Nucleus accumbens (tissue), 56 donors: ENCODE measurements at places on chromosomes 11 and 22.

DNA sequence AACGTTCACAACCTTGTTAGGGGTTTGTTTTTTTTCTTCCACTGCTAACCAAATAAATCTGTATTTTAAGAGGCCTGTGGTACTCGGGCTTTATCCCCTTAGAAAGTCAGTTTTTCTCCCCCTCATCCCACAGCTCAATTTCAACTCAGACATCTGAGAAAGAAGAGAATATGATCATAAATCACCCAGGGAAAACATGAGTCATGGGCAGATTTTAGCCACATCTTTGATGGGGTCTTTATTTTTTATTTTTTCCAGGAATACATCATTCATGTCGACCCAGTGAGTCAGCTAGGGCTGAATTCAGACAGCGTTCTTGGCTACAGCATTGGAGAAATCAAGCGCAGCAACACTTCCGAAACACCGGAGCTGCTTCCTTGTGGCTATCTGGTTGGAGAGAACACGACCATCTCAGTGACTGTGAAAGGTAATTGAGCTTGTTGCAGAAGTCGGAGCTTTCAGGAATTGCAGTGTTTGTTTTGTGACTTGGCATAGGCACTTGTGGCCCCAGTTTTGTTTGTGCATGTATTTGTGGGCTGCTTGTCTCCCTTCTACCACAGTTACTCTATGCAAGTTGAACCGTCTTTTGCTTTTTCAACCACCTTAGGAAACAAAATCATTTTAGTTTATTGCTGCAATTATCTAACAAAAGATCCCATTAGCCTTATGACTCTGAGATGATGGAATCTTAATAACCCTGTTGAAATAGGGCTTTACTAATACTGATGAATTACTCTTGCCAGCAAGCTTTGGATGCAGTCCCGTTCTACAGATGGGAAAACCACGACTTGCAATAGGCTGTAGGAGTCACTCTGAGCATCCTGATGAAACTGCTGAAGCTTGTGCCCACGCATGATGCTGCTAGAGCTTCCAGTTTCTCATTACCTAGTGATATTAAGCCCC is 62.7 kb downstream of the DBX1 start:
- no peak for DNase-seq

GRCh38 chr11:68996376-68997123 is 15.8 kb upstream of the MRGPRD start:
- DNase-seq = no peak

DNA sequence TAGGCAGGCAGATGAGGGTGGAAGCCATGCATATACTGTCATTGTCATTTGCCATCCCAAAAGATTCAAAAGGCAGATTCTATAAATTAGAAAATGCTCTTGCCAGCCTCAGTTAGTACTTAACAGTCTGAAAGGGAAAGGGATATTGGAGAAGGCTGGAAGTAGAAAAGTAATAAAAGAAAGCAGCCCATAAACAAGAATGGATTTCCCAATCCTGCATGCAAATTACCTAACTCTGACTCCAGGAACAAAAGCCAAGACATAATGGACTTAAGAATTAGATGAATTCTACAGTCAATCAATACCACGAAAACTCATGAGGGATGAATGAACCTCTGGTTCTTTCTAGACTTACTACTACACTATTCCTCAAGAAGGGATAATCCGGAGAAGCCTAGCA is 5.9 kb downstream of the PAK1 start:
- DNase-seq = no peak

- no peak for DNase-seq
Observed at GRCh38 chr11:11978792-11979487, 29.5 kb downstream of the DKK3 start.

DNA sequence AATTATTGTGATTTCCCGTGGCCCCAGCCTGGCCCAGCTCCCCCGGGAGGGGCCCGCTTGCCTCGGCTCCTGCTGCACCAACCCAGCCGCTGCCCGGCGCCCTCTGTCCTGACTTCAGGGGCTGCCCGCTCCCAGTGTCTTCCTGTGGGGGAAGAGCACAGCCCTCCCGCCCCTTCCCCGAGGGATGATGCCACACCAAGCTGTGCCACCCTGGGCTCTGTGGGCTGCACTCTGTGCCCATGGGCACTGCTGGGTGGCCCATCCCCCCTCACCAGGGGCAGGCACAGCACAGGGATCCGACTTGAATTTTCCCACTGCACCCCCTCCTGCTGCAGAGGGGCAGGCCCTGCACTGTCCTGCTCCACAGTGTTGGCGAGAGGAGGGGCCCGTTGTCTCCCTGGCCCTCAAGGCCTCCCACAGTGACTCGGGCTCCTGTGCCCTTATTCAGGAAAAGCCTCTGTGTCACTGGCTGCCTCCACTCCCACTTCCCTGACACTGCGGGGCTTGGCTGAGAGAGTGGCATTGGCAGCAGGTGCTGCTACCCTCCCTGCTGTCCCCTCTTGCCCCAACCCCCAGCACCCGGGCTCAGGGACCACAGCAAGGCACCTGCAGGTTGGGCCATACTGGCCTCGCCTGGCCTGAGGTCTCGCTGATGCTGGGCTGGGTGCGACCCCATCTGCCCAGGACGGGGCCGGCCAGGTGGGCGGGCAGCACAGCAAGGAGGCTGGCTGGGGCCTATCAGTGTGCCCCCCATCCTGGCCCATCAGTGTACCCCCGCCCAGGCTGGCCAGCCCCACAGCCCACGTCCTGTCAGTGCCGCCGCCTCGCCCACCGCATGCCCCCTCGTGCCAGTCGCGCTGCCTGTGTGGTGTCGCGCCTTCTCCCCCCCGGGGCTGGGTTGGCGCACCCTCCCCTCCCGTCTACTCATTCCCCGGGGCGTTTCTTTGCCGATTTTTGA is 3.3 kb upstream of the ANKRD13D start:
- DNase-seq = no peak

GRCh38 chr11:60994541-60995080 is 23.1 kb downstream of the CD6 start:
- no peak for DNase-seq

GRCh38 chr11:83175815-83176214 is 17.7 kb upstream of the ANKRD42 start:
- no peak for DNase-seq

DNA sequence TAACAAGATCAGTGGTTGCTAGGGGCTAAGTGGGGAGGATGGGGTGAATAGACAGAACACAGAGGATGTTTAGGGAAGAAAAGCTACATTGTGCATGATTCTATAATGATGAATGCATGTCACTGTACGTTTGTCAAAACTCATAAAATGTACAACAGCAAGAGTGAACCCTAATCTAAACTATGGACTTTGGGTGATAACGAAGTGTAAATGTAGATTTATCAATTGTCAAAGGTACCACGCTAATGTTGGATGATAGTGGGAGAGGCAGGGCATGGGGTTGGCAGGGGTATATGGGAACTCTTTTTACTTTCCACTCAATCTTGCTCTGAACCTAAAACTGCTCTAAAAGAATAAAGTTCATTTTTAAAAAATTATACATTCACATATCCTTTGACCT is 21.3 kb upstream of the SLC5A1 start:
- DNase-seq = no peak

- DNase-seq = no peak
Observed at GRCh38 chr22:50078761-50079160, 6.5 kb downstream of the MLC1 start.

DNA sequence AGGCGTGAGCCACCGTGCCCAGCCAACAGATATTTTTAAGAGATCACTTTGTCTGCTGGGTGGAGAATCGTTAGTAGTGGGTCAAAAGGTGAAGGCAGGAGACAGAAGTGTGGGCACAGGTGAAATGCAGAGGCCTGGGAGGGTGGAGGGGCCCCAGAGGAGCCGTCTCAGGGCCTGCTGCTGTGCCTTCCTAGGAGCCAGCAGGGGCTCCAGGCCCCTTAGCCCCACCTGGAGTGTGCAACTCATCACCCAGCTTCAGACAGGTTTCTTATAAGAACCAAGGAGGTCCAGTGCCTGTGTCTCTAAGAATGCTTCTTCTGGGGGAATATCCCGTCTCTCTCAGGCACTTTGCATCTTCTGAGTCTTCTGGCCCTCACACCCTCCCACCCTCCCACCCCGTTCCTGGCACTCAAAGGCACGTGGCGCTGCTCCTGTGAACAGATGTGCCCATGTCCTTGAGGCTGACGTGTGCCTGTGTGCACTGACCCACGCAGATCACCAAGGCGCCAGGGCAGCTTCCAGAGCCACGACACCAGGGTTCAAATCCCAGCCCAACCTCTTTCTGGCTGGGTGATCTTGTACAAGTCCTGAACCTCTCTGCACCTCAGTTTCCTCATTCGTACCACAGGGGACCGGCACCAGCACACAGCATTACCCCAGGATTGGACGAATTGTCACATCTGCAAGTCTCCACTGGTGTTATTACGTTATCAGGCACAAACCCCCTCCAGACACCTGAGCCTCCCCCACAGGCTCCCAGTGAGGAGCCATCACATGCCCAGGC is 3.4 kb downstream of the ARSA start:
- no peak for DNase-seq

DNA sequence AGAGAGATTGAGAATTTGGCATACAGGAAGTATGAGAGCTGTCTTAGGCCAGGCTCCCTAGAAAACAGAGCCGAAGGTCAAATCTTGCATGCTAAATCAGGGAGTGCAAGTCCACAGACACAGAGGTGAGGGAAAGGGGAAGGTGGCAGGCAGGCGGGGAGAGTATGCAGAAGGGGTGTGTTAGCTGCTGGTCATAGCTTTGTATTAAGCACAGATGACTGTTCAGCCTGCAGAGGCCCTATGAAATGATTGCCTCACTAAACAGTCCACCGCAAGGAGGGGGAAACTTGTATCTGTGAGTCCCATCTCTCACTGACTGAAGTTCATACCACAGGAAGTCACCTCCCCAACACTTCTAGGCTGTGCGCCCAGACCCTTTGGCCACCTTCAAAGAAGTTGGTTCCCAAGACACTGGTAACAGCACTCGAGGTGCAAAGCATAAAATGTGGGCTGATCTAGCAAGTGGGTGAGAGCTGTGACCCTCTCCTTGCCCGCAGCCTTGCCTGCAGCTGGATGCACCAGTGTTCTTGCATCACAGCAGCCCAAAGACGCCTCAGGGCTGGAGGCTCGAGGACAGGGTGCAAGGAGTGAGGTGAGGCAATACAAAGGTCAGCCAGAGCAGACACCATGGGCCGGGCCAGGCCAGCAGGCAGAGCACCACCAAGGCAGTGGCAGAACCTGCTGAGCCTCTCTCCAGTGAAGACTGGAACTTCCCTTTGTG is 115.3 kb upstream of the TBCEL start:
- DNase-seq = no peak

- DNase-seq = peak; percentile 46
Observed at GRCh38 chr22:26360169-26360885, 68.7 kb upstream of the ASPHD2 start.

DNA sequence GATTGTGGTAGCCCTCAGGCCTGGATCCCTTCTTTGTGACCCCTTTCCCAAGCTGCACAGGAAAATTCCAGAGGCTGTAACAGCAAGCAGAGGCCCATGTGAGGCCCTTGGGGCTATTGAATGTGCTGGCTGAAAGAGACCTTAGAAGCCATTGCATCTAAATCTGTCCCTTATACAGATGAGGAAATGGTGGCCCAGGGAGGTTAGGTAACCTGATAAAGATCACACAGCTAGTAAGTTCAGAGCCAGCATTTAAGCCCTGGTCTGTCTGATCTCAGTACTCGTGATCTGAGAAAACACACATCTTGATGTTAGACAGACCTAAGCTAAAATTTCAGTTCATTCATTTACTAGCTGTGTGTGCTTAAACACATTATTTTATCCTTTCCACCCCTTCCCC is 115.9 kb upstream of the TBCEL start:
- no peak for DNase-seq

GRCh38 chr11:94948070-94948617 is 25.2 kb downstream of the CWC15 start:
- no peak for DNase-seq

- peak; percentile 15 for DNase-seq
Observed at GRCh38 chr11:73240190-73240781, 22.2 kb downstream of the P2RY2 start.

DNA sequence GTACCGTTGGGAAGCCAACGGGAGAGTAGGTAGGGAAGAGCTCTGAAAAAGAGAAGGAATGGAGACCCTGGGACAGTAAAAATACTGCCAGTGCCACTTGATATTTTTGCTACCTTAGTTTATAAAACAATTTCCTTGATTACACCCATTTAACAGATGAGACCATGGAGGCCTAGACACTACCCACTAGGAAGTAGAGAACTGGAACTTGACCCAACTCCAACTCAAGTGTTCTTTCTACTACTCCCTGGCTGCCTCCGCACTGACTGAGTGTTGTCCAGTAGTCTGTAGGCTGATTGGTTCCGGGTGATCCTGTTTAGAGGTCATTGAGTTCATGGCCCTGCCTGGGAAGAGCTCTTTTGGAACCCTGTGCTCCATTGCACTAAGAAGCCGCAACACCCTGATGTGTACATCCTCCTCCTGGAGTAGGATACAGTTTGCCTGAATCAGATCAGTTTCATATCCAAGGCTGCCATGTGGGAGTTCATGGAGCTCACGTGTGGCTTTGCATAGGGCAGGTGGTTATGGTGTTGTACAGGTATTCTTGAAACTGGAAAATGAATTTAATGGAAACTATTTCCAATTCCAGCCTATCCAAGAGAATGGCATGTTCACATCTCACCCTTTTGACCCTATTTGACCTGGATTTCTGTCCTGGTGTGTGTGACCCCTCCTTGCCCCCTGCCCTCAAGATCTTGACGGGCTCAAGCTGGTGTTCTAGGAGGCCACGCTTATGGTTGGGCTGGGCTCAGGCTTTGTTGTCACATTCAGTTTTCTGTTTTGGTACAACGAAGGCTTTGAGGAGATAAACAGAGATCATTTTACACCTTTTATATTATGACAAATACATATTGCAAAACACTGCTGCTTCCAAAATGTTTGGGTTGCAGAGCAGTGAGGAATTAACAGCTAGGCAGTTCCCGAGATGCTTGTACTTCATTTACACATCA is 102.2 kb upstream of the NNMT start:
- no peak for DNase-seq

DNA sequence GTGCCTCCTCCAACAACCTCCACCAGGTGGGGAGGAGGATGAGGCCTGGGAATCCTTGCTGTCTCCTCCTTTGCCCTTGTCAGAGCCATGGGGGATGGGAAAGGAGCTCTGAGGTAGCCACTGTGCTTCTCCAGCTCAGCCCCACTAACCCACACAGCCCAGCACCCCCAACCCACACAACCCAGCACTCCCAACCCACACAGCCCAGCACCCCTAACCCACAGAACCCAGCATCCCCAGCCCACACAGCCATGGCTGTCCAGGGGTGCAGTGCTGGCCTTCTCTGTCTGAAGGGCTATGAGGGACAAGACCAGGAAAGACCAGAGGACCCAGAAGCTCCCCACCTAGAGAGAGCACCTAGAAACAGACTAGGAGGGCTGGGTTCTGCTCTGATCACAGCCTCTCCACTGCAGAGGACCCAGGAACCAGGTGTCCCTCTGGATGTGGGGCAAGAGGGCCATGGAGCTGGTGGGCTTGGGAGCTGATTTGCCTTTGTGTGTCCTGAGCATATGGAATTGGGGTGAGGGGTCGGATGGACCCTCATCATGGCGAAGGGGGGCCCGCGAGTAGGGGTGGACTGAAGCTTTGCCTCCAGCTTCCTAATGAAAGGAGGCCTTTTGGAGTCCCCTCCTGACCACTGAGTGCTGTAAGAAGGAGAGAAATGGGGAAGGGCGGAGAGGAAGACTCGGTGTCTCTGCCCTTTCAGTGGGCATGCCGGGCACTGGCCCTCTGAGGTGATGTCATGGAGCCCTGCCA is 117.6 kb upstream of the THY1 start:
- DNase-seq = no peak
